ENCODE measurements at places on chromosomes 5 and 9.

DNA sequence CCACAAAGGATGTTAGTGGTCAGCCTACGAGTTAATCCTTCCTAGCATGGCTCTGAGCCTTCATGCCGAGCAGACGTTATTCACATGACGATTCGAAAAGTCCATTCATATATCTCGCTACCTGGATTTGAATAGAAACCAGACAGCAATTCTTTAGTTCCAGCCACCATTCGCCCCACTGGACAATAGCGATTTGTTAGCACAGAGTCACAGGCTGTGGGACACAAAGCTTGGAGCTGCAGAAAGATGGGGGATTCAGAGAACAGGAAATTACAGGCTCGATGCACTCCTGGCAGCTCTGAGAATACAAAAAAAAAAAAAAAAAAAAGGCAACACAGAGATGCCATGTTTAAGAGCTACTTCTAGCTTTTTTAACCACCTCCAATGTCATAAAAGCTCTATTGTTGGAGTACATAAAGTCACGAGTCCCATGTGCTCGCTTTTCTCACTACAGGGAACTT lies 110.7 kb downstream of the NR6A1 start:
- peak; percentile 87 for DNase-seq

- no peak for DNase-seq
Measured at GRCh38 chr9:87798261-87798833, 72.4 kb downstream of the CTSL start.

- DNase-seq: no peak
Measured at GRCh38 chr5:39040875-39041274, 33.3 kb downstream of the RICTOR start.

DNA sequence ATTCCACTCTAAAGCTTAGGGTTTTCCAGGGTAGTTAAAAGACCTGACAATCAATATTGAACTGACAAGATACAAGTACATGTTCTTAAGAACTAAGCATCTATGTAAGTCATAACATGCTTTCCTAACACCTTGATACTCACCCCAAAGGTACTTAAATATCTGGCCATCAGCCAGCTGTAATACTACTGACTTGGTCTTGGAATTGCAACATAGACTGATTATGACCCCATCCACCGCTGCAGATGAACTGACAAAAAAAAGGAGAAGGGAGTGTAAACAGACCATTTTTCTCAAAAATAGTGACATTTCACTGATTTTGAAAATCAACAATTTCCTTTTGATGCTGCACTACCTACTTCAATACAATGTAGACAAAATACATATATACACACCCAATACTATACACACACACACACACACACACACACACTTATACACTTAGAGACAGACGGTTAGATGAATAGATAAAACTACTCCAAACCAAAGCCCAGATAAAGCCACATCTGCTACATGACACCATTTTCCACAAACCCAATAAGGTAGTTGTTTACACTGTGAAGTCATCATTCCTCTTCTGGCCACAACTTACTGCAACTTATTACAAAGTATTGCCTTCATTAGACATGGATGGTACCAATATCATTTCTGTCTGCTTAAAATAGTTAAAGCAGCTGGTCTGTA lies 30.4 kb downstream of the ELP1 start:
- DNase-seq: no peak

DNA sequence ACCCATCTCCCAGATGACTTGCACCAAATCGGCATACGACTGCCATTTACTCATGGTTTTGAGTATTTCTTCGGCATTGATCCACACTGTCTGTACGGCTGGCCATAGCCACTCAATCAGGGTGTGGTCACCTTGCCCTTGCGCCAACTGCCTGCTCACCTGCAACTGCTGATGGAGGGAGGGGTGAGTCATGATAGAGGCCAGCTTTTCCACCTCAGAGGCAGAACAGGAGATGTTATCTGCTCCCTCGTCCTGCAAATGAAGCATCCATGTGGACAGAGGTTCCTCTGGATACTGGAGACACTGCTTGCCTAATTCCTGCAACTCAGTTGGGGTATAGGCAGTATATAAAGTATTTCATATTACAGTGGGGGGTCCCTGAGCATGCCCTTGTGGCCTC lies 85.6 kb upstream of the ATP10B start:
- peak; percentile 20 for DNase-seq

GRCh38 chr9:82327641-82328040 lies 339.1 kb downstream of the SPATA31D1 start:
- DNase-seq: no peak

- peak; percentile 44 for DNase-seq
Measured at GRCh38 chr5:173453167-173453566, 125.0 kb upstream of the STC2 start.

- no peak for DNase-seq
Measured at GRCh38 chr5:116487045-116487444, 87.6 kb downstream of the SEMA6A start.

DNA sequence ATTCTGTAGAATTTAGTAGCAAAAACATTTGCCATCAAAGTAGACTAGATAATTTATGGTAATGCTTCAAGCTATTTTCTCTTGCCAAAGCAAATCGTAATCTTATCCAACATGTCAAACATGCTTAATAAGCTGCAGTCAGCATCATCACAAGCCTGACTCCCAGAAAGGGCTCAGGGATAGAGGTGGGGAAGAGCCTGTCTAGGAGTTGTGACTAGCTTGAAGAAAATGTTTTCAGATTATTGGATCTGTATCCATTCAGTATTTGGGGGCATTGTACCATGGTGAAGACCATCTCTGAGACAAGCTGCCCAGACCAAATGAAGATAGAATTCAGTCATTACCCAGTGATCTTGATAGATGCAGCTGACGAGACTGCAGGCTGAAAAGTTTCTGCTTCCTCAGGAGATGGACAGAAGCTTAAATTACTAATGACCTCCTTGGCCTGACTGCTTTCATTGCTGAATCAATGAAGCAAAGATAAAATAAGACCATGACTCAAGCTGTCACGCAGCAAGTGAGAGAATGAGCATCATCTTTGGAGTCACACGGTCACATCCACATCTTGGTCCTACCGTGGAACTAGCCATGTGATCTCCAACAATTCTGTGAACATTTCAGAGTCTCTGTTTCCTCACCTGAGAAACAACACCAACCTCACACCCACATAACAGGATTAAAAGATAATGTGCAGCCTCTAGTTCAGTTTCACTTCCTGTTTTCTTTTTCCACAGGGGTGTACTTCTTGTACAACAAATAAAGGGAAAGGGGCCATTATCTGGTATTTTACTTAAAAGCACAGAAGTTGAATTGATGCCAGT lies 9.4 kb downstream of the ERAP2 start:
- DNase-seq: peak; percentile 75
